ENCODE measurements at places on chromosomes 16 and 17. TPM values are rescaled to one million over a fixed set of nuclear protein-coding genes. Genes with fewer than 3 reads are reported as not detected.

DNA sequence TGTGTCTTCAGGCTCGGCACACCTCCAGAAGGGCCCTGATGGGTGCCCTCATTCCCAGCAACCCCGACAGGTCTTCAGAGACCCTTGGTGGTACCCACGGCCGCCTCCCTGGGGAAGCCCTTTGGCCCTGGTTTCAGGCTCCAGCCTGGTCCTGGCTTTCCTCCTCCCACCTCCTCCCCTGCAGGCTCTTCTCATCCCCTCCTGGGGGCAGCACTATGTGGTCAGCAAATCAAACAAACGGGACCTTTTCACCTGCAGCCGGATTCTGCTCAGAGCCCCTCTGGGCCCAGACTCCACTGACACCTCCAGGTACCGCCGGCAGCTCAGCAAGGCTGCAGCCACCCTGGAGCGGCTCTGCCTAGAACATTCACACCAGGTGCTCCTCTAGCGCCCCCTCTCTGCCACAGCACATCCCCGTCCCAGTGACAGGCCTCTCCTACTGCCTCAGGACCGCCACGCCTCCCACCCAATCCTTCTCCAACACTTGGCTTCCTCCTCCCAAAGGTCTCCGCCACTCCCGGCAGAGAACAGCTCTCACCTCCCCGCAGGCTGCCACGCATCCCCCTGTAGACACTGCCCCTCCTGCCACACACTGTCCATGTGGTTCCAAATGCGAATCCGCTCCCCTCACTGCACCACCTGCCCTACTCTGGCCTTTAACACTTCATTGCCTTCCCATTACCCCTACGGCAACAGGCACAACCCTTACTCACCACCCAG, 12.0 kb downstream of the CORO7 start:
- no peak for DNase-seq

DNA sequence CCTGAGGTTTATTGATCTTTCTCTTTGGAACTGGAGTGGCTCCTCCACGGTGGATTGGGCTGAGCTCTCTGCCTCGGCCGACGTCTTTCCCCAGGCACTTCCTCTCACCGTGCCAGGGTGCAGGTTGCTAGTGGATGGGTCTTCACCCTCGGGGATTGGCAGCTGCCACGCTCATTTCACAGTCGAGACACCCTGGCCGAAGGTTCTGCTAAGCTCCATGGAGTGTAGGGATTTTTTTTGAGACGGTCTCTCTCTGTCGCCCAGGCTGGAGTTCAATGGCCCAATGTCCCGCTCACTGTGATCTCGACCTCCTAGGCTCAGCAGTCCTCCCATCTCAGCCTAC, 280.8 kb downstream of the SEC14L1 start:
- DNase-seq = no peak

DNA sequence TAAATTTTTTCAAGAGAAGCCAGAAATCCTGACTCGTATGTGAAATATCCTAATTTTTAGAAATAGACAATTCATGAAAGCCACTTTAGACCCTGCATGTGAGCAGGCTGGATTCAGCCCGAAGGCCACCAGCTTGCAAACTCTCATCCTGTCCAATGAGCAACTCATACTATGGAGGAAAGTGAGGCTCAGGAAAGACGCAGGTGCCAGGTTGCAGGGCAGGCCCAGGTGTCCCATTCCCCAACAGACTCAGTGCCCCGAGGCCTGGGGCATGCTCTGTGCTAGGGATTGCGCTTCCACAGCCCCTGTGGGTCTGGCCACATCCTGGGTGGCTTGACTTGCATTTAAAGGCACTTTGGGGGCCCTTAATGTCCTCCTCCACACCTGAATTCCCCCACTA, 16.7 kb upstream of the RASD1 start:
- DNase-seq = no peak

- DNase-seq = no peak
Observed at GRCh38 chr16:81497690-81498089, 53.1 kb downstream of the CMIP start.

DNA sequence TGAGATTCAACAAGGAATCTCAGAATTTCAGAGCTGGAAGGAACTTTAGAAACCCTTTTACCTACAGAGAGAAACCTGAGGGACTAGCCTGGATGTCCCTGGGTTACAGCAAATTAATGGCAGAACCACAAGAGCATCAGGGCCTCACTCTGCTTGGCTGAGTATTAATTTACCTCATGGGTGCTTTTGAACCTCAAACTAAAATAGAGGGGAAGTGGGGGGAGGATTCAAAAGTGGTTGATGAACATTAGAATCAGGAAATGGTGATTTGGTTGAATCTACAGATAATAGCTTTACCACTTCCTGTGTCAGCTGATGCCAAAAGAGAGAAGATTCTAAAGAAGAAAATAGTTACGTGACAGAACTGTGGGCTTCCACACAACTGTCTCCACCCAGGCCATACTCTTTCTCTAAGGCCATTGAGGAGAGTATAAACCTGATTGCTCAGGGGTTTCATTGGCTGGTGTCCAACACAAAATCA, 11.3 kb upstream of the SKAP1 start:
- DNase-seq = peak; percentile 10

DNA sequence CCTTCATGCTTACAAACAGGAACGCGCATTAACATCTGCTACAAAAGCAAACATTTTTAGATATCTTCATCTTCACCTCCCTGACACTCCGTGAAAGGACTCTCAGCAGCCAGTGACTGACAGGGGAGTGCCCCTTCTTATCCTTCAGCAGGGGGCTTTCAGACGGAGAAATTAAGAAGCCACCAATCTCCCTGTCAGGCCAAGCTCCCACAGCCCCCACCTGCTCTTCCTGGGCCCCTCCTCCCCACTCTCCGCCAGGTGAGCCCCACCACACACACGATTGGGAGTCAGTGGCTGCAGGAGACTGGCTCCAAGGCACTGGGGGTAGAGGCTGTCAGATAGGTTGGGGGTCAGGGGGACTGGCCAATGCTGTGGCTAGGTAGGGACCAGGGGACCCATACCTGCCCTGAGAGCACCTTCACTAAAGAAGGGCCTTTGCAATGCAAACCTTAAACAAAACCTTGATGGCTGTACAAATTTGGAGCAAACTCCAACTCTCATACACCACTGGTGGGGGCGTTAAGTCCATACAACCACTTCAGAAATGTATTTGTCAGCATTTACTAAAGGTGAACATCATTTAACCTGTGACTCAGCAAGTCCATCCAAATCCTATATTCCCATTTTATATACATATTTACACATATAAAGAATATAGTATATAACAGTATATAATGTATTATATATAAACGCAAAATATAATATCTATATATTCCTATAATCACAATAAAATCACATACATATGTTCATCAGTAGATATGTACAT, 232.2 kb downstream of the ZNF423 start:
- no peak for DNase-seq

DNA sequence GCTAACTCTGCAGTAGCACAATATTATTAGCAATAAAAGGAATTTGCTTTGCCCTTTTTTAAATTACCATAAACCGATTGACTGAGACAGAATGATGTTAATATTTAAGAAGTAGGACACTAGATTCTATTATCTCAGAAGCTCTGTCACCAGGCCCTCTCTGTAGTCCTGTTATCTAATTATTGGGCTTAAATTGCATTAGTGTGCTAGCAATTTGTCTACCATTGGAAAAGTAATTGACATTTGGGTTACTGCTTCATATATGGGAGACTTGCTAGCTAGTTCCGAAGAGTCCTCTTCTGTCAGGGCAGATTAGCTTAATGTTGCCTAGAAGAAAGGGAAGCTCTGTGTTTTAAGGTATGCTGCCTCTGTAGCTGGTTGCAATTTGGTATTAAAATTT, 1107.3 kb upstream of the EEF2KMT start:
- DNase-seq = no peak

DNA sequence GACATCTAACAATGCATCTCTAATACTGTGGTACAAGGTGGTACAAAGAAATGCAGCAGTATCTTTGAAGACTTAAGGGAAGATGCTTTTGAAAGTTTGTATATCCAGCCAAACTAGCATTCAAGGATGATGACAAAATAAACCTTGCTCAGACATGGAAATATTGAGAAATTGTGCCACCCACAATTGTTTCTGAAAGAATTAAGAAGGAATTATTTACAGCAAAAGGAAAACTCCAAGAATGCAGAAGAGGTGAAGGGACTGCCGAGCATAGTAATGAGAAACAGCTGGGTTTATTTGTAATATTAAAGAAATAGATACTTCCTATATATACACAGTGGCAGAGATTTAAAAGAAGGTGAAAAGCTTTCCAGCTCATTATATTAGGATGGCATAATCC, 29.5 kb downstream of the PMFBP1 start:
- DNase-seq = no peak

GRCh38 chr17:17801800-17802481, 34.8 kb downstream of the SREBF1 start:
- DNase-seq = no peak

- DNase-seq = no peak
Observed at GRCh38 chr17:2084036-2084765, 29.3 kb downstream of the HIC1 start.

DNA sequence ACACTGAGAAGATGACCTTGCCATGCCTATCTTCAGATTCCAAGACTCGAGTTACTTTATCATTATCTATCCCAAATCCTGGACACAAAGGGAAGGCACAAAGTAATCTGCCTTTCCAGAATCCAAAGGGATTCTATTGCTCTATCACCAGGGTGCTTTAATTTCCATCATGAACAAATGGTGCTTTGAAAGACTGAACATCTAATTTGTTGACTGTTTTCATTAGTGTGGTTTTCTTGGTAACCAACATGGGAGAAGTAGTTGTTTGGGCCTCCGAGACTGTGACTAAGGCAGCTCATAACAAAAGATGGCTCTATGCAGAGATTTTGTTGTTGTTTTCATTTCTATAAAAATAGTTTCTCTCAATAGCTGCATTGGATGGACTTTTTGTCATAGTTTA, 441.0 kb upstream of the SOX9 start:
- DNase-seq = no peak

DNA sequence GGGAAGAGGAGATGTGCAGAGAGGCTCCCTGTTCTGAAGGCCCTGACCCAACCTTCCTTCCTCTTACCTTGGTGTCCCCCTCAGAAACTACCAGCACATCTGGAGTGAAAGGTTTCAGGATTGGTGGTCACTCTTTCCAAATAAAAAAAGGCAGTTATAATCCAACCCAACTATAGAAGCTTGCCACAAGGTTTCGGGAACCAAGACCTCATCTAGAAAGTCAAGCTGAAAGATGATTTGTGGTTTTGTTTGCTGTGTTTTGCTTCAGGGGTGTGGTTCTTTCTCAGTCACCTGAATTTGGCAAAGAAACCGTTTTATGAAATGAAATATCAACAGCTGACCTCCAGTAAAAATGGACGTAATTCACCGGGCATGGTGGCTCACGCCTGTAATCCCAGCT, 19.3 kb downstream of the SHMT1 start:
- DNase-seq = no peak

GRCh38 chr17:55168958-55169687, 95.6 kb upstream of the HLF start:
- DNase-seq = no peak

- DNase-seq = no peak
Observed at GRCh38 chr16:11340710-11341109, 4.5 kb upstream of the RMI2 start.

GRCh38 chr16:86835982-86836381, 257.6 kb downstream of the FOXL1 start:
- DNase-seq = no peak

DNA sequence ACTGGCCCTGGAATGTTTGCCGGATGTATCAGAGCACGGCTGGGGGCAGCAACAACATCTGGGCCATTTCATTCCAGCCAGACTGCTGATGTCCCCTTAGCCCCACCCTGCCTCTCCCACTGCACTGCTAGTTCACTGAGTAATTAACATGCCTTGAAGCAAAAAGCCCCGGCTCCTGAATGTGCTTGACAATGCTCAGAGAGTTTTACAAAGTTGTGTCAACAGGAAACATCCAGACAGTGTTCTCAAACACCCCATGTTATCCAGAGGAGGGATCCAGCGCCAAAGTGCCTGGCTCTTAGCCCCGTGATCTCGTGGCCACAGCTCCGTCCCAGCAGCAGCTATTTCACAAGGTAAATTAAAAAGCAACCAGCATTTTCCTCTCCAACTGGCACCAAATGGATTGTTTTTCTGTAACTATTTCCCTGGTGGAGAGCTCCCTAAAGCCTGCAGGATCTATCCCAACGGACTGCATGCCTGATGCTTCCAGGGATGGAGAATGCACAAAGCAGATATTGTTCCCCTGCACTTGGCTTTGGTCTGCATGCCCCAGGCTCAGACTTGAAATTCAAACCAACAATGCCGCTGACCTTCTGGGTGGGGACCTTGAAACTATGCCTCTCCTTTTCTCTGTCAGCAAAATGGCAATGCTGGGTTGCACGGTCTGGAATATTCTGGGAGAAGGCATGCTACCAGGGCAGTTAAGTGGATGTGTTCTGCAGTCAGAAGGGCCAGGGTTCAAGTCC, 115.6 kb upstream of the CDH5 start:
- no peak for DNase-seq

GRCh38 chr17:65121916-65122806, 15.0 kb upstream of the RGS9 start:
- no peak for DNase-seq

GRCh38 chr17:72534265-72534664, 413.4 kb downstream of the SOX9 start:
- no peak for DNase-seq

DNA sequence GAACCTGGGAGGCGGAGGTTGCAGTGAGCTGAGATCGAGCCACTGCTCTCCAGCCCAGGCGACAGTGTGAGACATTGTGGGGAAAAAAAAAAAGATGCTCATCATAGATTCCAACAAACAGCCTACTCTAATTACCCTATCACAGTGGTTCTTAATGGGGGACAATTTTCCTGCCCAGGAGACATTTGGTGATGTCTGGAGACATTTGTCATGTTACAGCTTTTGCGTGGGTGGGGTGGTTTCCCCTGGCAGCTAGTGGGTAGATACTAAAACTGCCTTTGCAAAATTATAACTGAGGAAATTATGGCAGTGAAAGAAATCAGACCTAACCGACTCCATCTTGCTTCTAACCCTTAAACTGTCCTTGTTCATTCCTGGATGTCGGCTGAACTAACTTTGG, 92.5 kb upstream of the RBL2 start:
- DNase-seq = no peak

- DNase-seq = no peak
Observed at GRCh38 chr17:56320443-56320842, 167.2 kb downstream of the ANKFN1 start.

The PRSS36 gene
- total RNA-seq = not detected

The CRISPLD2 gene
- total RNA-seq = 0.57 TPM

The CDRT4 gene
- total RNA-seq = 0.54 TPM

The MRPL28 gene
- total RNA-seq = 136 TPM

The KRT9 gene
- not detected for total RNA-seq

The CA4 gene
- not detected for total RNA-seq

The ABCA10 gene
- total RNA-seq = 0.41 TPM
